RPMI7951 (cell line): ENCODE measurements at places on chromosomes 6 and 20.

- peak; percentile 98 for DNase-seq
These were observed 86.8 kb downstream of the GJA1 start for GRCh38 chr6:121522265-121522664.

- no peak for DNase-seq
These were observed 6.4 kb upstream of the EXOC2 start for GRCh38 chr6:699319-699718.

GRCh38 chr6:144729502-144729901, 444.4 kb downstream of the UTRN start:
- DNase-seq, result no peak

DNA sequence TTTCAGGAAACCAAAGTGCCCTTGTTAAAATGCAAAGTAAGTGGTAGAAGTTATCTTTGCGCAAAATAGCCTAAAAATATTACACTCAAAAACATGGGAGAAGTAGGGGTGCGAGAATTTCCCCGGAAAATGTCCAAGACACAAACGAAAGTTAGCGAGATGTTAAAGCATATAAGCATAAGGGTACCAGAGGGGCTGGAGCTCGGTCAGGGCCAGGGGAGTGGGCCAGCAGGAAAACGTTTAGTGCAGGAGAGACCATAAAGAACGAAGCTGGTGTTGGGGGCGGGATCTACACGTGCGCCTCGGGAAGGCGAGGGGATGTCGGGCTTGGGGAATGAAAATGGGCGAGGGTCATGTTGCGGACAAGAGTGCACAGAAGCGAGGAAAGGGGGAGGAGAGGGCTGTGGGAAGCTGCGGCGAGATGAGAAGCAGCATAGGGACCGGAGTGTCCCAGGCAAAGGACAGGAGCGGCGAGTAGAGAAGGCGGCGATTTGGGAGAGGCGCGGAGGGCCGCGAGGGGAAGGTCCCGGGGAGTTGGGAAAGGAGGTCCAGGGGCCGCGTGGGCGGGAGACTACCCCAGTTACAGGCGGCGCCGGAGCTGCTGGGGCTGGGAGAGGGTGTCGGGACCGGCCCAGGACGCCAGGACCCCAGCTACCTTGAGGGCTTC, 600 bp downstream of the XPO5 start:
- DNase-seq, result peak; percentile 33

DNA sequence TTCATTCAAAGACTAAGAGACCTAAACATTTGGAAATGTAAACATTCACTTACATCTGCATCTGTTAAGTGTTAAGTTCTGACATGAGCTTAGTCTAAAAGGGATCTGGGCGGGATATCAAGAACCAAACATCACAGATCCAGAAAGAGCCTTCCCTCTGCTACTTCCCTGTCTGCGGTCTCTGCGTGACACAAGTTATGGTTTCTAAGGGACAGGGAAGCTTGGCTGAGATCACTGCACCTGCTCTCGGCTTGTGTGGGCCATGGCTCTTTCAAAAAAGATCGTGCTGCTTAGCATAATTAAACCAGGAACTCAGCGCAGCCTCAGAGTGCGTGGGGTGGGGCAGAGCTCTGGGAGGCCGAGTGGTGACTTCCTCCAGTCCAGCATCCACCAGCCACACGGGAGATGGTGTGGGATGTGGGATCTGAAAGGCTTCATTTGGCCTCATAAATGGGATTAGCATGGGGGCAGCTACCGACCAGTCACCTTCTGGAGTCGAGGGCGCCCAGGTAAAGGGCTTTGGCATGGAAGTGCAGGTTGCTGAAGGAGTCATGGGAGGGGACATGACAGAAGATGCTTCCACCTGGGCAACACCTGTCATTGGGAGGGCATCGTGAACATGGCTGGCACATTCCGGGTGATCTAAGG, 16.7 kb upstream of the RAMACL start:
- DNase-seq, result no peak

- peak; percentile 44 for DNase-seq
These were observed 117.5 kb downstream of the CEBPB start for GRCh38 chr20:50308166-50308512.

GRCh38 chr6:132357120-132357519, 44.2 kb downstream of the MOXD1 start:
- no peak for DNase-seq
